ENCODE measurements at places on chromosomes 1 and 21. TPM values are rescaled to one million over a fixed set of nuclear protein-coding genes. Genes with fewer than 3 reads are reported as not detected.

The OR10J1 gene
- polyA plus RNA-seq = not detected

The RGS7 gene
- 71.2 TPM for polyA plus RNA-seq

The GBP5 gene
- not detected for polyA plus RNA-seq

The HHAT gene
- polyA plus RNA-seq = 0.43 TPM

The CELA2B gene
- not detected for polyA plus RNA-seq

The MX2 gene
- not detected for polyA plus RNA-seq

The ILDR2 gene
- polyA plus RNA-seq = 14.1 TPM
